ENCODE measurements at places on chromosomes 7 and 10. TPM values are rescaled to one million over a fixed set of nuclear protein-coding genes. Genes with fewer than 3 reads are reported as not detected.

BICC1 gene
- polyA plus RNA-seq: 15.9 TPM

GRCh38 chr10:45520476-45520875 is 146.5 kb downstream of the ALOX5 start:
- DNase-seq: no peak

- no peak for DNase-seq
Measured at GRCh38 chr10:91987397-91988037, 63.9 kb downstream of the BTAF1 start.

DNA sequence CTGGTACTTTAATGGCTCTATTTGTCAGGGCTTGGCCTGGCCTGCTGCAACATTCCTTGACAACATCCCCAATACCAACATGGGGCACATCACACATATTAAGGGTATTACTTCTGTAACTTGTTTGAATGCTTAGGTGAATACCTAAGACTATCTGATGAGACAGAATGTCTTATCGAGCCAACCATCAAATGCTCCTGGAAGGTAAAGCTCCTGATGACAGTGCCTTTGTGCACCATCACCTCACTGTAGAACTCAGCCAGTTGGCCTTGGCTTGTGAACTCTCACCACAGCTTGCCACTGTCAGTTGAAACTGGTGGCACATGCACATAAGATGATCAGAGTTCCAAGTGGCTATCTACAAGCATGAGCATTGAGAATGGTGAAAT is 3.7 kb upstream of the MYO1G start:
- DNase-seq: no peak

DNA sequence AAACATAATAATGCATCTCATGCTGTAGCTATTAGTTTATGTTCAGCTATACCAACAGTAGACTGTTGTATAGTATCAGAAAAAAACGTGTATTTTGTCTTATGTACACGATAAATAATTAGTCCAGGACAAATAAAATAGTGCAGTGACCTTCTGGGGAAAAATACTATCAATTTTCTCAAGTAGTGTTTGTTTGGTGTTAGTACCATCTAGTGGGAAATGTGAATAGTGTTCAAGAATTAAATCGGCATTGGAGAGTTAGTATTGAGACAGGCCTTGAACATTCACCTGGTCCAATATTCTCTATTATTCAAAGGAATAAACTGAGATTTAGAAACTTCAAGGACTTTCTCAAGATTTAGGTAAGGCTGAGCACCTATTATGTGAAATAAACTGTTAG is 21.7 kb upstream of the OR2A5 start:
- DNase-seq: peak; percentile 57

DNA sequence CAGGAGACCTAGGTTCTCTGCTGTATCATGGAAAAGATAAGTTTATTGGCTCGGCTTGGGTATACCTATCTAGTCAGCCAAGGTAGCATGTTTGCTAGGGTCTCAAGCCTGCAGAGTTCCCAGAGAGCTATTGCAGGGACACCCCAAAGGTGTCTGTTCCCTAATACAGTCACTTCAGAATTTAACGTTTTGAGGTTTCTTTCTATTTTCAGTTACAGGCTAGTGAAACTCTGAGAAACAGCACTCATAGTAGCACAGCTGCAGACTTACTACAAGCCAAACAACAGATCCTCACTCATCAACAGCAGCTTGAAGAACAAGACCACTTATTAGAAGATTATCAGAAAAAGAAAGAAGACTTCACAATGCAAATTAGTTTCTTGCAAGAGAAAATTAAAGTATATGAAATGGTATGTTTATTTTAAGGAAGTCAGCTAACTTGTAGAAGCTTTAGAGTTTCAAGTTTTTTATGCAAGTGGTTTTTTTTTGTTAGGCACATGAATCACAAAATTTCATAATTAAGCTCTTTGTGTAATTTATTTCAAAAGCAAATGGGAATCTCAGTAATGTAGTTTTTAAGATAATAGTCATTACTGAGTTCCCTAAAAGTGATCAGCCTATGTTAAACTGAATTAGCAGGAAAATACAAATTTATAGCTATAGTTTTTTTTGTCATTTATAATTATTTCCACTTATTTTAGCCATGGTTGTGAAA is 54.9 kb downstream of the AKAP9 start:
- DNase-seq: no peak

- DNase-seq: peak; percentile 68
Measured at GRCh38 chr10:103690281-103690680, 165.1 kb downstream of the SH3PXD2A start.

GRCh38 chr7:74149603-74150002 is 24.6 kb upstream of the EIF4H start:
- peak; percentile 92 for DNase-seq

DNA sequence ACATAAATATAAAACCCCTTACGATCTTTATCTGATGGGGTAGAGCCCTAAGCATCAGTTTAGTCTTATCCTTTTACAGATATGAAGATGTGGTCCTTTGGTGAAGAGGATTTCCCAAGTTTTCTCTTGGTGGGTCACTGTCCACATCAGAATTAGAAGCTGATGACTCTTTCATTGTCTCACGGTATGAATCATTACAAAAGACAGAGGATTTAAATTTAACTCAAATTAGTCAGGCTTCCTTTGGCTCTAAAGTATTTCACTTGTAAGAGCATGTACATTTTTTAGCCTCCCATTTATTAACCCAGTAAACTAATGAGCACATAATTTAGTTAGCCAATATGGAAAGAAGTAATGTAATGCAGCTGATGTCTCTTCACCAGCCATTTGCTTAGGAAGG is 49.9 kb upstream of the TMEM26 start:
- no peak for DNase-seq

DNA sequence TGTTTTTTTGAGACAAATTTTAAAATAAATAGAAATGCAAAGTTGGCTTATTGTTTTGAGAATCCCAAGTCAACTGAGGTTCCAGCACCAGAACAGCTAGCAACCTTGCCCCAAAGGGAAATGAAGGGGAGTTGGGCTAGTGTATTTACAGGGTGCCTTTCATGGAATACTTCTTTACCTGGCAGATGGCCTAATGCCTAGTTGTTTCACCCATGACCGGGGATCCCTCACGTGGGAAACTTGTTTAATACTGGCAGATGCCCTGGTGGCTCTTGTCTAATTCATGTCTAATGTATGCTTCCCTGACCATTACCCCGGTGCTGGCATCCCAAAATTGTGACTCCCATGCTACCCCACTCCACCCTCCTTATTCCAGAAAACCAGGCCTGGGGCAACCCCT is 861.1 kb upstream of the ZWINT start:
- no peak for DNase-seq

GRCh38 chr10:87837445-87837844 is 19.4 kb upstream of the ATAD1 start:
- peak; percentile 14 for DNase-seq

GRCh38 chr7:68107261-68107660 is 1110.6 kb downstream of the TYW1 start:
- peak; percentile 58 for DNase-seq

CNPY1 gene
- polyA plus RNA-seq: not detected

GRCh38 chr7:70230761-70231160 is 632.5 kb downstream of the AUTS2 start:
- DNase-seq: no peak

DNA sequence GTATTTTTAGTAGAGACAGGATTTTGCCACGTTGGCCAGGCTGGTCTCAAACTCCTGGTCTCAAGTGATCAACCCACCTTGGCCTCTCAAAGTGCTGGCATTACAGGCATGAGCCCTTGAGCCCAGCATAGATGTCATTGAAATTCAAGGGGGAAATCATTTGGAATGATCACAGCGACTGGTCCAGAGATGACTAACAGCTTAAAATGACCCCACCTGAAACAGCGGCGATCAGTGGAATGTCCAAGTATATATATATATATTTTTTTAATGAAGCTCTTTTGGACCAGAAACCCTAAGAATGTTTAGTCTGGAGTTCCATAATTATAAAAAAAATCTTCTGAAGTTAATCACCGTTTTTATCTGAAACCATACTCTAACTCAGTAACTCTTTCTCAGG is 12.5 kb upstream of the AKR1E2 start:
- no peak for DNase-seq

KDM7A gene
- polyA plus RNA-seq: 7.6 TPM

GRCh38 chr10:66440568-66440967 is 485.3 kb upstream of the LRRTM3 start:
- no peak for DNase-seq

DNA sequence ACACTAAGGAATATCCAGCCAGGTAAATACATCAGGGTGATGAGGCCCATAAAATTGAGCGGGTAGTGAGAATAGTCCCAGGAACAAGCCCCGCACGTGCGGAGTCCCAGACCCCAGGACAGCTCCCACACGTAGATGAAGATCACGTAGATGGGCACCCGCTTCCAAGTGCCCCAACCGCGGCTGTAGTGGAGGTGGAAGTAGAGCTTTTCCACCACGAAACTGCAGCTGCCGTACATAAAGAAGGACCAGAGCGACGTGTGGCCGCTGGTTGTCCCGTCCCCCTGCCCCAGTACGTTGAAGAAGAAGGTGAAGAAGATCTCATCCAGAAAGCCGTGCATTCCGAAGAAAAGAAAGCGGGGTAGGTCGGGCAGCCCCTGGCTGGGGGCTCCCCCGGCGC is 948 bp downstream of the TMEM229A start:
- DNase-seq: peak; percentile 1
